ENCODE measurements at places on chromosomes 4 and X.
A peak's percentile ranks its signal among the peaks of the same experiment; 100 is the strongest.

DNA sequence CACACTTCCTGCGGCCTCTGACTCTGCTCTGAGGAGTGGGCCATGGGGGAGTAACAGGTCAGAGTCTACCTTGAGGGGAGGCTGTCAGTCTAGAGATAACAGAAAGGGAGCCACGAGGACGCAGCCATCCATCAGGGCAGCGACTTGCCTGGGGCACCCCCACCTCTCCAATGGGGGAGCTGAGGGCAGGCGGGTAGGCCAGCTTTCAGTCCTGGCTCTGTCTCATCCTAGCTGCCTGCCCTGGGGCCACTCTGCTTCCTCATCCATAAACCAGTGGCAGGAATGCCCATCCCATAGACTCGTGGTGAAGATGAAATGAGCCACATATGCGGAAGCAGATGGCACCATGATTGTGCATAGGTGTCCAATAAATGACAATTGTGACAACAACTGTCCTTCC, 13.2 kb downstream of the MAGED2 start:
- DNase-seq, result no peak

GRCh38 chrX:7139202-7140081, 8.1 kb upstream of the STS start:
- peak; percentile 43 for DNase-seq

GRCh38 chr4:20615486-20616260, 84.6 kb upstream of the PACRGL start:
- DNase-seq, result no peak

DNA sequence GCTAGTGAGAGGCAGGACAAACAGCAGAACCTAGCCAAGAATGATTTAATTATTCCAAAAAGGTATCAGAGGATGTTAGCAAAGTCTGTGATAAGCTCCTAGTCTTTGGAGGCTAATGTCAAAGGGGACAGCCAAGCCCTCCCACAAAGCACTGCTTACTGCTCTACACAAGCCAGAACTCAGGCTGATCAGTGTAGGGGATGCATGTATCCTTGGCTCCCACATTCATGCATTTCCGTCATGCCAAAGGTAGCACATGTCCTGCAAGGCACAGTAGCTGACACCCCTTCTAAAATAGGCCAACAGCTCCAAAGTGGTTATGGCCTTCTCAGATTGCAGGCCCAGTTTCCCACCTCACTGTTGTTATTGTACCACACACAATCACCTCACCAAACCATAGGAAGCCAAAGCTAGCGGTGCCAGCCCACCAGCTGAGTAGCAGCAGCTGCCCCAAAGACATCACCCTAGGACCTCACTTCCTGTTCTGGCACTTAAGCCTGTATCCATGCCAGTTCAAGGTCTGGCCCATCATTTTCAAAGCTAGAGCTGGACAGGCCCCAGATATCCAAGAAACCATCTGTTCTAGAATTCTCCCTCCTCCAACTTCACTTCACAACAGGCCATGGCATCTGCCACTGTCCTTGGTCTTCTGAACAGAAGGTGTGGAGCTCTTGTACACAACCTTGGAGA, 40.9 kb downstream of the TSPAN5 start:
- DNase-seq, result no peak

GRCh38 chrX:107750861-107751445, 24.6 kb downstream of the TSC22D3 start:
- DNase-seq, result no peak

DNA sequence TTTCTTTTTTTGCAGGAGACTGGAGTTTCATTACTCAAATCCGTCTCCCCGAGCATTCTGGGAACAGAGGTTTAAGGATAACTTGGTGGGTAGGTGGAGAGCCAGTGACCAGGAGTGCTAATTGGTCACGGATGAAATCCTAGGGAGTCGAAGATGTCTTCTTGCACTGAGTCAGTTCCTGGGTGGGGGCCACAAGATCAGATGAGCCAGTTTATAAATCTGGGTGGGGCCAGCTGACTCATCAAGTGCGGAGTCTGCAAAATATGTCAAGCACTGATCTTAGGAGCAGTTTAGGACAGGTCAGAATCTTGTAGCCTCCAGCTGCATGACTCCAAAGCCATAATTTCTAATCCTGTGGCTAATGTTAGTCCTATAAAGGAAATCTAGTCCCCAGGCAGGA, 741.3 kb downstream of the PCDH7 start:
- DNase-seq, result peak; percentile 13

- DNase-seq, result peak; percentile 32
Measured at GRCh38 chr4:54661169-54661568, 3.4 kb downstream of the KIT start.

DNA sequence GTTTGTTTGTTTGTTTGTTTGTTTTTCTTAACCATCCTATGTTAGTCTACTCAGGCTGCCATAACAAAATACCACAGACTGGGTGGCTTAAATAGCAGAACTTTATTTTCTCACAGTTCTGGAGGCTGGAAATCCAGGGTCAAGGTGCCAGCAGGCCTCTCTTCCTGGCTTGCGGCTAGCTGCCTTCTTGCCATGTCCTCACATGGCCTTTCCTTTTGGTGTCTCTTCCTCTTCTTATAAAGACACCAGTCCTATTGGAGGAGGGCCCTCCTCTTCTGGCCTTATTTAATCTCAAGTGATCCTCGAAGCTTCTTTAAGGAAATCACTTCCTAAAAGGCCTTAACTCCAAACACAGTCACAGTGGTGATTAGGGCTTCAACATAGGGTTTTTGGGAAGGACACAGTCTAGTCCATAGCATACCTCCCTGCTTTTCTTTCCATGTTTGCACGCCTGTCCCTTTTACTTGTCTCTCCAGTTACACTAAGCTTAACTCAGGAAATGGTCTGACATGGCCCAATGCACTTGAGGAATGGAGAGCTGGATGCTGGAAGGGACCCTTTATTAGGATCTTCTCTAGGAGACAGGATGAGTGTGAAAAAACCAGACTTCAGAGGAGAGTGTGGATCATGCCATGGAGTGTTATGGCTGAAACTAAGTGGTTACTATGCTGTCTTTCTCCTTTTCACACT, 36.0 kb upstream of the MGST2 start:
- DNase-seq, result no peak

DNA sequence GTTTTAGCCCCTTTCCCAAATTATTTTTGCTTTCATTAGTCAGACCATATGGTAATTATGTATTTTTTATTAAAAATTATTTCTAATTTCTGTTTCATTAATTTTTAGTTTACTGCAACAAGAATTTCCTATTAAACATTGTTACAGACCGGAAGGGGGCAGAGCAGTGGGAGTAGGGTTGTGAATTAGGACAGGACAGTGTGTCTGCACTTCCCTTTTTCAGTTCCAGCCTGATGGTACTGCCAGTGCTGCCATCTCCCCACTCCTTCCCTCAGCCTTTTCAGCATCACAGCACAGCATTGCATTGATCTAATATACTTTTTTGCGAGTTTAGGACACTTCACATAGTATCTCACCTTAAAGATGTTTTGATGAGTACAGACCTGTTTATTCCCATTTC, 76.5 kb downstream of the STIM2 start:
- no peak for DNase-seq

DNA sequence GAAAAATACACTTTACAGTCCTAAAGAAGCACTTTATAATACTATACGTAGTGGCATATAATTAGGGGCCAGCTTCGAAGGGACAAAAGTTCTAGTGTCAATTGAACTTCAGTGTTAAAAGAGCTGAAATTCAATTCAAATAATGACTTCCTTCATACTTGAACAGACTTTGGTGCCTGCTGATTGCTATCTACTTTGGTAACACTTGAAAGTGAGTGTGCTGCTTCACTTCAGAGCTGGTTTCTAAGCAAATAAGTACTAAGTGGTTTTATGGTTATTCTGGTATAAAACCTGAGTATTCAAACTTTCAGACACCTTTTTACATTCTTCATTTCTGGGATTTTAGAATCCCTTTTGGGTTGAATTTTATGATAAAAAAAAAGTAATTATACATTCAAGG, 107.0 kb downstream of the SLC4A4 start:
- DNase-seq, result no peak

GRCh38 chr4:134627366-134627765, 425.8 kb upstream of the PABPC4L start:
- DNase-seq, result no peak

DNA sequence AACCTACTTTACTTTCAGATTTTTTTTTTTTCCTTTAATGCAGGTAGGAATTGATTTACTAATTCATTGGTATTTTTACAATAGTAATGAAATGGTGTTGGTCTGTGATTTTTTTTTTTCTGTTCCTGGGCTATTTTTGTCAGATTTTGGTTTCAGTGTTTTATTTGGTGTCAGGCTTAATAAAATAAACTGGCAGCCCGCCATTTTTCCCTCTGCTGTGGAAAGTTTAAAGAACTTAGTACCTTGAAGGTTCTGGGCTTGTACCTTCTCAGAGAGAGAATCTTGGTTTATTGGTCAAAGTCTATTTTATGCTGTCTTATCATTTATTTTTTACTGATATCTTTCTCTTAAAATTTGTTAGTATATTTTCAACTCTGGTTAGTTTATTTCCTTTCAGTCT, 64.0 kb upstream of the RHOH start:
- DNase-seq, result no peak

DNA sequence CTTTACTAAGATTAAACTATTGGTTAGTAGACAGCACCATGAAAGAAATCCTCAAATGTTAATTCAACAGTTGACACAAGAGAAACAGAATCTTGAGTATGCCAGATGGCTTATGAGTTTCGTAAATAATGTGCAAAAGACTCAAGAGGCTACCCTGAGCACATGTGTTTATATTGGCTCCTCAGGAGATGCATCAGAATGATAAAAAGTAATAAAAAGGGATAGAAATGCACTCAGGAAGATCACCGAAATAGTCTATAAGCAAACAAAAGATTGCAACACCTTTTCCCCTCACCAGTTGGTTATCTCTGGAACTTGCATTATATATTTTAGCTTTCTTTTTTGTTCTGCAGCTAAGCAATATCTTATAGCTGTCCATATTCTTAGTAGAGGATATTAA, 84.4 kb downstream of the SCFD2 start:
- peak; percentile 9 for DNase-seq

GRCh38 chr4:143026459-143027170, 158.1 kb upstream of the USP38 start:
- DNase-seq, result no peak

DNA sequence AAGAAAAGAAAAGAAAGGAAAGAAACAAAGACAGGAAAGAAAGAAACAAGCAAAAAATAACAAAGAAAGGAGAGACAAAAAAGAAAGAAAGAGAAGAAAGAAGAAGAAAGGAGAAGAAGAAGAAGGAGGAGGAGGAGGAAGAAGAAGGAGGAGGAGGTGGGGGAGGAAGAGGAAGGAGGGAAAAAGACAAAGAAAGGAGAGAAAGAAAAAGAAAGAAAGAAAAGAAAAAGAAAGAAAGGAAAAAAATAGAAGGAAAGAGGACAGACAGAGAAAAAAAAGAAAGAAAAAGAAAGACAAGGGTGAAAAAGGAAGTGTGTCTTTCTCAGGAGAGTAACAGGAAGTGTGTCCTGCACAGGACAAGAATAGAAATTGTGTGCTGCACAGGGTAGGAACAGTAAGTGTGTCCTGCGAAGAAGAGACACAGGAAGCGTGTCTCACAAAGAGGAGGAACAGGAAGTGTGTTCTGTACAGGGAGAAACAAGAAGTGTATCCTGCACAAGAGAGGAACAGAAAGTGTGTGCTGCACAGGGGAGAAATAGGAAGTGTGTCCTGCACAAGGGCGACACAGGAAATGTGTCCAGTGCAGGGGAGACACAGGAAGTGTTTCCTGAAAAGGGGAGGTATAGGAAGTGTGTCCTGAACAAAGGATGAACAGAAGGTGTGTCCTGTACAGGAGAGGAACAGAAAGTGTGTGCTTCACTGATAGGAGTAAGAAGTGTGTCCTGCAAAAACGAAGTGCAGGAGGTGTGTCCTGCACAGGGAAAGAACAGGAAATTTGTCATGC, 101.2 kb downstream of the ARSF start:
- no peak for DNase-seq

Data from fibroblast of the conjunctiva (primary cell).